Stimulated activated CD4-positive, alpha-beta T cell treated with anti-CD3 and anti-CD28 coated beads, Interleukin-2, amount 100 ng/mL, for 48 hours (primary cell): ENCODE measurements at places on chromosomes 13 and 19.

- no peak for DNase-seq
These were observed 463 bp upstream of the POMP start for GRCh38 chr13:28658539-28658795.

GRCh38 chr13:106637519-106637918 lies 69.6 kb upstream of the ARGLU1 start:
- DNase-seq: no peak

DNA sequence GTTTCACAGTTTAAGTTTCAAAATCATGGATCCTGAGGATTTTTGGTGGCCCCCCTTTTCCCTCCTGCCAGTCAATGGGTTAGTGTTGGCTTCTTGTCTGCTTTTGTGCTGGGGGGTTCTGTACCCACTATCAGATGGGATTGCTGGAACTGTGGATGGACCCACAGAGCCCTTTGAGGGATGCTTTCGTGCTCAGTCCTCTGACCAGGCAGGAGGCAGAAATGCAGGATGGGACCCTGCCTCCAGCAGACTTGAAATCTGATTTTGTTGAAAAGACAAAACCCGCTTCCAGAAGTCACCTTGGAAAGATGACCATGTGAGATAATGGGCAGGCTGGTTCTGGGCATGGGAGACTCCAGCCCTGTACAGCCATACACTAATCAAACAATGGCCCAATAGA lies 408.9 kb downstream of the ZNF536 start:
- DNase-seq: no peak

DNA sequence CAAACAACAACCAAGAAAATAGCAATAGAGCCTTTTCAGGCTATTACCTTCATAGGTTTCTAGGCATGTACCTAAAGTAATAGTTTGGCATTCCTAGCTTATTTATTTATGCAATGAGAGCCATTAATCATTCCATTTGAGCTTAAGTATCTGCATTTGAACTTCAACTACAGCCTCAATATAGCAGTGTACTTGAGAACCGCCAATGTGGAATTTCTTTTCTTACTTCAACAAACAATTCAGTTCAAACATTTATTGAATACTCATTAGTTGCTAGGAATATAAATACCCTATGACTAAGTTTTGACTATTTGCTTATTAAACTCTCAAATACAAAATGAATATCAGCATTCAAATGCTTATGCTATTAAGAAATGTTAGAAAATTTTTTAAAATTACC lies 38.0 kb upstream of the FREM2 start:
- DNase-seq: no peak

DNA sequence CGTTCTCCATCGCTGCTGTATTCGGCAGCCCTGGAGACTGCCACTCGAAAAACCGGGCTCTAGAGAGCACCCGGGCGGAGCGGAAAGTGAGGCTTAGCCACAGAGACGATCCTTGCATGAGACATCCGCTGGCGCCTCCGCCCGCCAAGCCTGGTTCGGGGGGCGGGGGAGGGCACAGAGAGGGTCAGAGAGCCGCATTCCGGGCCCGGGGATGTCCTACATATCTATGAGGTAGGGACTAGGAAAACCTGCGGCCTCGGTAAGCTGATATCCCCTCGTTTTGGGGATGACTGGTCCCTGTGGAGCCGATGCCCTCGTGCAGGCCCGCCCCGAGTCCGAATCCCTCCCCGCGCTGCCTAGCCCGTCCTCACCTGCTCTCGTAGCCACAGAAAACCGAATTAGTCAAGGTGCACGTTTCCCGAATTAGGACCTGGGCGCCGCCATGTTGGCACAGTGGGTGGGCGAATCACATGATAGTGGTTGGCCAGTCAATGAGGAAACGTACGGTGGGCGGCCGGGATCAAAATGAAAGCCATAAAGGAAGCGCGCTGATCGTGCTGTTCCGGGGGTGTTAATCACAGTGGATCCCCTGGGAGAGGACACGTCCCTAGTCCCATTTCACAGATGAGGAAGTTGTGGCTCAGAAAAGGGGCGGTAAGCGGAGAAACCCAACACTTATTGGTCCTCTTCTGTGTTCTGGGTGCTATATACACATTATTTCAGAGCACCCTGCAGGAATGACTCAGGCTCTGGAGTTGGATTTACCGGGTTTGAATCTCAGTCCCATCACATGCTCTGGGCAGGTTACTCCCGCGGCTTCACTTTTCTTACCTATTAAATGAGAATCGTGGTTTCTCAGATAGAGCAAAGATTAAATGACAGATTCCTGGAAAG lies at the start of gene TRMT1:
Gene TRMT1, minus strand, starts transcription at position 459 of the 894 bp plus-strand sequence. Its CDS starts 341 bp downstream, at position 118.
- DNase-seq: peak; percentile 93

DNA sequence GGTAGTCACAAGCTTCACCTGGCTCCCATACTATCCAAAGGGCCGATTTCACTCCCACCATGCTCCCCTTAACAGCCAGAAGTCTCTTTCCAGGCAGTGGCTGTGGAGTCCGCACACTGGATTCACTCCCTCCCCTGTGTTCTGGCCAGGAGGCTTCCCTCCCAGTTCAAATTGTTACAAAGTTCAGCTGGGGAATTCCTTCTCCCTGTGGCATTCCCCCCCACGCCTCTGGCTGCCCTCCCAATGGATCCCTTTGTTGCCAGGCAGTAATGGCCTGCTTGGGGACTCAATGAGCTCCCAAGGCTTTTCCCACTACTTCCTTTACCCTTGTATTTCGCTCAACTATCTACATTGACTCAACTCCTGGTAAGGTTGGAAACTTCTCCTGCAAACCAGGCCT lies 1921.4 kb upstream of the PCDH20 start:
- DNase-seq: no peak

- no peak for DNase-seq
These were observed 8.6 kb upstream of the POMP start for GRCh38 chr13:28650284-28650683.

DNA sequence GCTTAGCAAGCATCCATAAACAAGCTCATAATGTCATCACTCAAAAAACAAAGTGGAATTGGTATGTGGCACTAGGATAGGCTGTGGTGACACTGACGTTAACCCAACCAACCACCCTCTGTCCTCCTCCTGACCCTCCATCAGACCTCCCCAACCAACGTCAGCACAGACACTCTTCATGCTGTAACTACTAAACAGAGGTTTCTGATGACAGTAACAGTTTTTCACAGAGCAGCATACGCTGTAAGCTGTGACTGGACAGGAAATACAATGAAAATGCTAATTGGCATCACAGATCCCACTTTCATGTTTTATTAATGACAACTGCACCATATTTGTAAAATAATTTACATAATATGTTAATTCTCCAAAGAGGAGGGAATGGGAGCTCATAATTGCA lies 238.0 kb downstream of the IRS2 start:
- DNase-seq: no peak

DNA sequence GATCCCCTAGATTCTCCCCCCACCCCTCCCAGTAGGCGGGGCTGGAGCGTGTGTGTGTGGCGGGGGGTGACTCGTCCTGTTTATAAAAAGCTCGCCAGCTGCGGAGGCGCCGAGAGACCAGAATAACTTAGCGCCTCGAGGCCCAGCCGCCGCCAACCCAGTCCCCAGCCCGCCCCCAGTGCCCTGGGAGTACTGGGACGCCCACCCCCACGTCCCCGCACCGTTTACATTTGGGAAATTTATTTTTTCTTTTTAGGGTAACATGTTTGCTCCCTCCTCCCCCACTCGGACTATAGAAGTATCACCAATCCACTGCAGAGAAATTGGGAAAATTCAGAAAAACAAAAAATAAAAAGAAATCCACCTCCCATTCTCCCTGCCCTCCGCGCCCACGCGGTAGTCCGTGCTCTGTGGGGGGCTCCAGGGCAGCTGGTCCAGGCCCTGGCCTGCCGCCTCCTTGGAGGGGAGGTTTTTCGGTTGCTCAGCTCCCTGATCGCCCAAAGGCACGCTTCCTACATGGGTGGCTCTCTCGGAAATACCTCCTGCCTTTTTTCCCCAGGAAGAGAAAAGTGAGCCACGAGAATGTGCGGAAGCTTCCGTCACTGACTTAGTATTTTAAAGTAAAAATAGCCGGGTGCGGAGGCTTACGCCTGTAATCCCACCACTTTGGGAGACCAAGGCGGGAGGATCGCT lies 1.5 kb upstream of the RAB3A start:
- no peak for DNase-seq

DNA sequence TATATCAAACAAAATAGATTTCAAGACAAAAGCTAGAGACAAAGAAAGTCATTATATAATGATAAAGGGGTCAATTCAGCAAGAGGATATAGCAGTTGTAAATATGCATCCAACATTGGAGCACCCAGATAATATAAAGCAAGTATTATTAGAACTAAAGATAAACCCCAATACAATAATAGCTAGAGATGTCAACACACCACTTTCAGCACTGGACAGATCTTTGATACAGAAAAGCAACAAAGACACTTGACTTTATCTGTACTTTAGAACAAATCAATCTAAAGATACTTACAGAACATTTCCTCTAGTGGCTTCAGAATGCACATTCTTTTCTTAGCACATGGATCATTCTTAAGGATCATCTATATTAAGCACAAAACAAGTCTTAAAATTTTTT lies 59.1 kb upstream of the TEX29 start:
- no peak for DNase-seq

- DNase-seq: no peak
These were observed 430.3 kb downstream of the EFNB2 start for GRCh38 chr13:106105153-106105552.

DNA sequence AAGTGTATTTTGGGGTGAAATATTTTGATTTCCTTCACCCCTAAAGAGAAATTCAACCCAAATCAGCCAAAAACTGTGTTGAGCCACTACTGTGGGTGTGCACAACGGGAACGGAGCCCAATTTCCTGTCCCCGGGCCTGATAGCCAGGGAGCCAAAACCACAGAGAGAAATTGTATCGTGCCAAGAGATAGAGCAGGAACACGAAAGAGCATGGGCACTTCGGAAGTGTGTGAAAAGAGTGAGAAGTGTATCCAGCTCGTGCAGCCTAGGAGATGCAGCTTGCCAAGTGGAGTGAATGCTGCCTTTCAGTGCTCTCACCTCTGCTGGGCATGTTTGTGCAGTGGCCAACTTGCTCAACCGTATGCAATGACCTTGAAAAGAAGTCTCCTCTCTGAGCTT lies 19.4 kb upstream of the PLEKHF1 start:
- no peak for DNase-seq

- peak; percentile 52 for DNase-seq
These were observed 1.3 kb downstream of the RFX2 start for GRCh38 chr19:6108721-6109633.

DNA sequence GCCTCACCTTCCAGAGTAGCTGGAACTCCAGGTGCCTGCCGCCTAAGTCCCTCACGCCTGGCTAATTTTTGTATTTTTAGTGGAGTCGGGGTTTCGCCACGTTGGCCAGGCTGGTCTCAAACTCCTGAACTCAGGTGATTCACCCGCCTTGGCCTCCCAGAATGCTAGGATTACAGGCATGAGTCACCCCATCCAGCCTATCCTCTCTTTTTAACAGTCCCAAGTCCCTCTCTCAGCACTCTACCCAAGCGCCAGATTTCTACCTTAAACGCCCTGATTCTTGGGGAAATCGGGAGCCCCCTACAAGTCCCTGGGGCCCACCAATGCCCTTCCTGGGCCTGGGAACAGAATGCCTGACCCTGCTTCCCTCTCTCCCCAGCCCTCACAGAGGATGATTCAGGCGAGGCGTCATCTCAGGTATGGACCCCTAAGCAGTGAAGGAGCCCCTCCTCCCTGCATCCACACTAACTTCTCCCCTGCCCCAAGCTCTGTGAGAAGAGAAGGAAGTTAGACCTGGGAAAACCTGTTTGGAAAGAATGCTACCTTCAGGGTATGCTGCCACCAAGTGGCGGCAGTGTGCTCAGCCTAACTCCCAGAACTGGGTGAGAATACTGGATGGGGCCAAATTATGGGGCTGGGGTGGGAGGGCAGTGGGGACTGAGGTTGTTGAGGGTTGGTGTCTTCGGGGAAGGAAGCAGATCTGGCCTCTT lies 20.8 kb upstream of the EBI3 start:
- DNase-seq: no peak

DNA sequence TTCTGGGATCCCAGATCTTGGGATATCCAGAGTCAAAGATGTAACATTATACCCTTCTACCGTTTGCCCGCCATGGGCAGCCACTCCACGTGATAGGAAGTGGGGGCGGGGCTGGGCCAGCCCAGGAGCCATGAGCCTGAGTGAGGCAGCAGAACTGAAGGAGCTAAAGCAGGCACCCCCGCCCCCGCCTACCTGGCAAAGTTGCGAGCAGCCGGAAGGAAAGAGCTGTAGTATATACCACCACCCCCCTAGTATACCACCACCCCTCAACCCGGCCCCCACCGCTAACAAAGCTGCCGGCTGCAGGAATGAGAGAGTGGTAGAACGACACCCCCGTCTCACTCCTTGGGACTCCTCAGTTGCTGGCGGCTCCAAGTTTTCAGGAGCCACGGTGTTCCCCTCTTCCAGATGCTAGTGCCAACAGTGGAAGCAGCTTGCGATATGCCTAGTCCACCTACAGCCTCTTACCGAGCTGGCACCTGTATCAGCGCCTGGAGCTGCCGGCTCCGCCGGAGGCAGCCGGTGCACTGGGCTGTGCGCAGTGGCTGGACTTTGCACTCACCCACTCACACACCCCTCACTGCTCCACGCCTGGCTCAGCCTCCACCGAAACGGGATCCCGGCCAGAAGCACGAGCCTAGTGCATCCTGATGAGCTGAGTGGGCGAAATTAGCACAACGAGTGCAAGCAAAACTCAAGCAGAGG lies 230.7 kb upstream of the PRR20A start:
- no peak for DNase-seq

DNA sequence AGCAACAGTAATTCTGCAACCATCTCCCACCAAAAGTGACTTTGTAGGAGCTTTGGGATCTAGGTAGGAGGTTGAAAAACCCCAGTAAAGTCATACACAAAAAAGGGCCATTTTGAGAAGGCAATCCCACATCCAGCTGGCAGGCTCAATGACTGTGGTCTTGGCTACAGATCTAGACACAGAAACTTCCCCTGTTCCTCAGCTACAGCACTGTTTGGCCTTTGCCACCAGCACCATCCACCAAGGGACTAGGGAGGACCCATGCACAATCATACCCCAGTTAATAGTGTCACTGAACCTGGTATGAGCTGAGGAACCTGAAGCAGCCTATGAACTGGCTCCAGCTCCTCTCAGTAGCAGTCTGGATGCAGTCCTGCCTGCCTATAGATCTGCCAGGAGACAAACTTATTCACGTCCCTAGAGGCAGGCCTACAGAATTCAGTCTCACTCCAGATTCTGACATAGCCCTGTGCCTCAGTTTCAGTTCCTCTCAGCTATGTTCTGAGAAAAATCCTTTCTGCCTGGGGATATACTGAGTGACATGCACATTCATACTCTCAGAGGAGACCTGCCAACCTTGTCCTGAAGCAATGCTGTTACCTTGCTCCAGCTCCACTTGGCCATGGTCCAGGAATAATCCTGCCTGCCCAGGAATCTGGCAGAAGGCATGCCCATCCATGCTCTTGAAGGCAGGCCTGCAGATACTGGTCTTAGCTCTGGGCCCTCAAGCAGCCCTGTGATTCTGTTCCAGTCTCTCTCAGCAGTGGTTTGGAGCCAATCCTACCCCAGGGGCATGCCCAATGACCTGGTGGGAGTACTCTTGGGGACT lies 2048.3 kb upstream of the PCDH20 start:
- DNase-seq: no peak

GRCh38 chr13:37576601-37577000 lies 22.0 kb downstream of the POSTN start:
- no peak for DNase-seq
